ENCODE measurements at places on chromosomes 1 and 21.
A peak's percentile ranks its signal among the peaks of the same experiment; 100 is the strongest.

GRCh38 chr1:155893389-155894142, 17.6 kb downstream of the RIT1 start:
- DNase-seq: peak; percentile 60

GRCh38 chr1:110495926-110496600, 22.9 kb downstream of the KCNA10 start:
- DNase-seq: peak; percentile 71

DNA sequence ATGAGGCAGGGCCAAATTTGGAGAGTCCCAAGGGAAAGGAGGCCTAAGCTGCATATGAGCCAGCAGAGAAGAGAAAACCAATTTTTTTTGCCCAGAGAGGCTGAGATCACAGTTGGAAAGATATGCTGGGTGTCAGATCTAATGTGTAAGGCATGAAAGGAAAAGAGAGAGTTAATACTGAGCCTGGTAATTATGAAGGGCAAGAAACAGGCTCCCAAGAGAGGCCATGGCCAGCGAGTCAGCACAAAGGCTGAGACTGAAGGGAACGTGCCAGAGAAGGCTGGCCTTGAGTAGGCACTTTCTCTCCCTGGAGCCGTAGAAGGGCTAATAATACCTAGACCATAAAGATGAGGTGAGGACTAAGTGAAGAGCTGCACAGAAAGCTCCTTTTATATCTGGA, 31.8 kb upstream of the BEND5 start:
- DNase-seq: no peak

DNA sequence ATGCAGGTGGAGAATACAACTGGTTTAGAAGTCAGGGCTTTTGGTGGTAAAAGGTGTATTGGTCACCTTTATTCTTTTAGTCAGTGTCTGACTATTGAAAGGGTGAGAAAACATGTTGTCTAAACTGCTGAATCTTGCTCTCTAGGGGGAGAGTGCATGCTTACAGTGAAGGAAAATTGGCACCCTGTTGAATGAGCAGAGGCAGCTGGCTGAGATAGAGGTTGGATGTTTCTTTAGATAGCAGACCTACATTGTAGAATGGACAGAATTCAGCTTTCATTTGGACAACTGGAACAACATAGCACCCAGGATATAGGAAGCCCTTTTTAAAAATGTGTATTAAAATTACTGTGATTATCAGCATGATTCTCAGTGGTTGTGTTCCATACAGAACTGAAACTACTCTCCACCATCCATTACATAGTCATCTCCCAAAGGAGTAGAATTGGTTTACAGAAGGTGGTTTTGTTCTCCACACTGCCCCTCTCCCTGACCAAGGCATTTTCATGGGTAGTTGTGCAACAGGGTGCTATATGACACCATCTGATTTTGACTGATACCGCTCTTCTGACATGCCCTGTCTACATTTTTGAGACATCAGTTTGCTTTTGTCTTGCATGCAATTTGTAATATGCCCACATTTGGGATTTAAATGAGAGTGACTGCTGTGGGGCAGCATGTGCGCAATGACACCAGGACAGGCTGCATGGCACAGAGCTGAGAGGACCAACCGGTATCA, 16.2 kb downstream of the RHOU start:
- peak; percentile 57 for DNase-seq

DNA sequence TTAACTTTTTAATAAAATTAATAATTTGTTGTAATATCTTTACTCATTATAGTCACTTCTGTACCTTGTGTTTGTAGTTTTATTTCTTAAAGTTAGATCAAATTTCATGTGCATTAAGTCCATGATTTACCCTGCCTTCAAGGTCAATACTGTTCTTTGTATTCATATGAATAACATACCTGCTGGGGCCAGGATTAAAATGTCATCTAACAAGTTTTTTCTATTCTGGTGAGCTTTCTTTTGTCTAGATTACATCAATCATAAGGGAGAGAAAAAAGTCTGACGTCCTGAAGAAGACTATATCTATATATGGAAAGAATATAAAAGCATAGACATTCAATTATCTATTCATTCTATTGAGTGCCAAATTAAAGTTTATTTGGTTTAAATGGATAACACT, 232.6 kb downstream of the COL11A1 start:
- no peak for DNase-seq

DNA sequence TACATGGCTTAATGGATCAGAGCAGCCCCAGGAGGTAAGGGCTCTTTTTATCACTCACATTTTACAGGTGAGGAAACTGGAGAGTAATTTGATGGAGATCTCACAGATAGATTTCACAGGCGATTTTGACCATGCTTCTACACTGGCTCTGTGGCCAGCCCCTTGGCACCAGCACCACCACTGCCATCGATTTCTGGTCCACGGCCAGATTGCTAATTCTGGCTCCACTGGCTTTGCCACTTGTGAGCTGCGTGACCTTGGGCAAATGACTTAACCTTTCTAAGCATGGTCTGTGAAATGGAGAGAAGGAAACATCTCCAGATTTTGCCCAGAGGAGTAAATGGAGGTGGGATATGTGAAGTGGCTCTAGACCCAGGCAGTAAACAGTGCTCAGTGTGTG, 32.6 kb downstream of the KCNC4 start:
- DNase-seq: no peak

- DNase-seq: no peak
Measured at GRCh38 chr1:59261537-59261936, 35.4 kb upstream of the FGGY start.

GRCh38 chr1:246417813-246418564, 89.1 kb downstream of the SMYD3 start:
- DNase-seq: no peak

- no peak for DNase-seq
Measured at GRCh38 chr1:212118872-212119260, 83.3 kb downstream of the DTL start.

GRCh38 chr1:75430526-75430925, 180.4 kb downstream of the SLC44A5 start:
- DNase-seq: no peak

DNA sequence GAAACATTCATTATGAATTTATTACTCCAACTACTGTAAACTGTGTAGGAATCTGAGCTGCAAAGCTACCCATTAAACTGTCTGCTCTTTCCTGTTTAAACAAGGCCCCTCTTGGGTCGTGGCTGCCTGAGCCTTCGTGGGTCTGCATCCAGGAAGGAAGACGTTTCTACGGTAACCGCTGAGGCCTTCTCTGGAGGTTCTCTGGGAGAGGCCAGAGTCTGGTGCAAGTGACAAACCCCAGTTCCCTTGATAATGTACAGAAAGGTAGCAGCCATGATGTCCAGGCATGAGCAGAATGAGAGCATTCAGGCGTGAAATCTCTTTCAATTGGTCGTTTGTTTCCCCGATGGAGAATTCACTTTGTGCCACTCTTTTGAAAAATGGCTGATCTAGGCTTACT, 350.2 kb downstream of the PLPP3 start:
- no peak for DNase-seq

DNA sequence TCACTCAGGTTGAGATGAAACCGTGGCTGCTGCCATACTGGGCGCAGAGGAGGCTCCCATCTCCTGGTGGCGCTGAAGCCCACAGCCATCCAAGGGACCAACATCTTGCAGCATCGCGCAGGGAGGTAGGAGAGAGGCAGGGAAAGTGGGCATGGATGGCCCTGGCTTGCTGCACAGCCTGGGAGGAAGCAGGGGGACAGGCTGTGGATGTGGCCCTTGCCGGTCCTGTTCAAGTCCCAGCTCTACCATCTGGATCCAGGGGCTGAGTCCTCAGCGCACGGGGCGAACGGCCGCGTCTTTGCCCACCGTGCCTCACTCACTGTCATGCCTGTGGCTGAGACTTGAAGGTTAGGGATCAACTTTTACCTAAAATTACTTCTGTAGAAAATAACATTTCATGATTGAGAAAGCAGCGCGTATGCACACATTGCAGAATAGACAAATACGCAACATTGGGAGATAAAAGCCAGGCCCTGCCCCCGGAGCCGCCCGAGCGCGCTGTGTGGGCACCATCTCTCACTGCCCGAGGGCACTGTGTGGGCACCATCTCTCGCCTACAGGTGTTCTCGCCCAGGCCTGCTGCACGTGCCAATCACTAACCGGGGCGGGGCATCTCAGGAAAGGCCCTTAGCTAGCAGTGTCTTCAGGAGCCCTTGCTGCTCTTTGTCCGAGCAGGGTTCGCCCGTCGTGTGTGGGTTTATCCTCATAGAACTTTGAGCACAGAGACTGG, 11.5 kb downstream of the SLX9 start:
- DNase-seq: no peak

DNA sequence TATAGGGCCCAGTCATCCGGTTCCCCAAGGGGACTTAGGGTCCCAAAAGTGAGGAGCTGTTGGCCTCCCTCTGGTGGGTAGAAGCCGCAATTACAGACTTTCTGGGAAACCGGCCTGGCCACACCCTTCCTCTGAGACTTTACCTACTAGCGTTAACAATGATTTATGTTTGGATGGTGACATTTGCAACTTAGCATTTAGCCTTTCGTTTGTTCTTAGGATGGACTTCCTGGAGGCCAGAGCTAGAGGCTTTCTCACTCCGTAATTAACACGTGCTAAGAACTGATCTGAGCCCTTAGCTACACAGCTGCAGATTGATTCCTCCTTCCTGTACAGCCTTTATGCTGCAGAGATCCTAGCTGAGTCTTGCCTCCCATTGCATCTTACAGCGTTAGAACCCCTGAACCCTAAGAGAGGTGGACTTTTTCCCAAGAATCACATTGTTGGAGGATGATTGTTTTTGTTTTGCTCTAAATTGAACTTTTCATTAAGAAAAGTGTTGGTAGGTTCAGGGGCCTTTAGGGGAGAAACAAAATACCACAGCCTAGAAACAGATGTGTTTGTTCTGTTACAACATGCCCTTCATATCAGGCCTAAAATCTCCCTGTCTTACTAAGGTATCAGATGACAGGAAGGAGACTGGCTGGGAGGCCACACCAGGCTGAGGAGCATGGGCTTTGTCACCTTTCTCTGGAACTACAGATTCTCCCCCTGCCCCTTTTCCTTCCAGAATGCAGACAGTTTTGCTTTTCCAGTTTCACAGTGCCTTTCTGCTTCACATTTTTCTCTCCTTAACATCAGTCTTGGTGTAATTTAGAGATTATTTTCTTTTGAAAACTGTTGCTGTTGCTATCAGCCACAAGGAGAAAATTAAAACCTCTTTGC, 1.9 kb downstream of the S100A11 start:
- peak; percentile 46 for DNase-seq

- peak; percentile 64 for DNase-seq
Measured at GRCh38 chr1:225944951-225945350, 3.9 kb upstream of the LEFTY2 start.

- no peak for DNase-seq
Measured at GRCh38 chr1:156654700-156655099, 12.8 kb downstream of the BCAN start.

- DNase-seq: no peak
Measured at GRCh38 chr1:230253150-230253549, 173.0 kb downstream of the PGBD5 start.

- no peak for DNase-seq
Measured at GRCh38 chr21:33286600-33287456, 20.7 kb downstream of the IL10RB start.

Data from CD14-positive monocyte (primary cell).